ENCODE measurements at places on chromosomes 4 and X. TPM values are rescaled to one million over a fixed set of nuclear protein-coding genes. Genes with fewer than 3 reads are reported as not detected.

Gene TLR10
- not detected for total RNA-seq

Gene ZBTB33
- 6.0 TPM for total RNA-seq

Gene PDCL2
- not detected for total RNA-seq

Gene OTUD6A
- not detected for total RNA-seq

Gene GIMD1
- not detected for total RNA-seq

Gene GSX2
- total RNA-seq: not detected

Gene ITGB1BP2
- total RNA-seq: 111 TPM

DNA sequence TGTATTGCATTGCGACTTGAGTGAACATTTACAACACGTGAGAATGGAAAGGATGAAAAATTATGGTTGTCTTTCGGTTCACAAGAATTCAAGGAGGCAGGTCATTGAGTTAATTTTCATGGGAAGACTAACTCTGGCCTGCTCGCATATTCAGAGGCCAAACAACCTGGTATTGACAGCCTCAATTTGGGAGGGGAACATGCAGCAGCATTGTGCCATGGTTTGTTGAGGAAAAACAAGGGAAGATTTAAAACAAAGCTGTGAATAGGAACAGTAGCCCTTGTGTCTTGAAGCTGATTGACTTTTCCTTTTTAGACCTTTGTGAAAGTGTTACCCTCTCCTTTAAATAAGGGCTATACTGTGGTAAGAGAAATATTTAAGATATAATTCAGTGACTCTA lies 31.9 kb downstream of the FAT4 start:
- no peak for DNase-seq
- no peak overlapping the region for H3K4me3 ChIP-seq
- H3K36me3 ChIP-seq: no peaks in the 10 kb centered on the region
- no peaks in the 10 kb centered on the region for H3K27me3 ChIP-seq
- H3K27ac ChIP-seq: no peak overlapping the region
- H3K4me1 ChIP-seq: no peaks in the 10 kb centered on the region

GRCh38 chrX:17237146-17237545 lies 137.9 kb upstream of the NHS start:
- DNase-seq: no peak
- no peak overlapping the region for H3K4me3 ChIP-seq
- no peak overlapping the region for H3K27ac ChIP-seq
- H3K4me1 ChIP-seq: no peaks in the 10 kb centered on the region
- no peaks in the 10 kb centered on the region for H3K36me3 ChIP-seq

- H3K4me1 ChIP-seq: no peaks in the 10 kb centered on the region
- H3K4me3 ChIP-seq: no peak overlapping the region
- DNase-seq: no peak
- H3K27me3 ChIP-seq: no peaks in the 10 kb centered on the region
- no peaks in the 10 kb centered on the region for H3K36me3 ChIP-seq
These were observed 200.9 kb upstream of the FSTL5 start for GRCh38 chr4:162364651-162365050.

- H3K4me3 ChIP-seq: no peak overlapping the region
- no peaks in the 10 kb centered on the region for H3K4me1 ChIP-seq
- no peaks in the 10 kb centered on the region for H3K36me3 ChIP-seq
- no peak overlapping the region for H3K27ac ChIP-seq
- H3K27me3 ChIP-seq: no peaks in the 10 kb centered on the region
These were observed 23.6 kb upstream of the CDKL5 start for GRCh38 chrX:18401848-18402213.

GRCh38 chr4:146443525-146443924 lies 78.2 kb downstream of the SLC10A7 start:
- H3K27ac ChIP-seq: no peak overlapping the region
- H3K27me3 ChIP-seq: no peaks in the 10 kb centered on the region
- peaks cover 8% of the 10 kb centered on the region for H3K4me1 ChIP-seq
- H3K4me3 ChIP-seq: no peak overlapping the region

DNA sequence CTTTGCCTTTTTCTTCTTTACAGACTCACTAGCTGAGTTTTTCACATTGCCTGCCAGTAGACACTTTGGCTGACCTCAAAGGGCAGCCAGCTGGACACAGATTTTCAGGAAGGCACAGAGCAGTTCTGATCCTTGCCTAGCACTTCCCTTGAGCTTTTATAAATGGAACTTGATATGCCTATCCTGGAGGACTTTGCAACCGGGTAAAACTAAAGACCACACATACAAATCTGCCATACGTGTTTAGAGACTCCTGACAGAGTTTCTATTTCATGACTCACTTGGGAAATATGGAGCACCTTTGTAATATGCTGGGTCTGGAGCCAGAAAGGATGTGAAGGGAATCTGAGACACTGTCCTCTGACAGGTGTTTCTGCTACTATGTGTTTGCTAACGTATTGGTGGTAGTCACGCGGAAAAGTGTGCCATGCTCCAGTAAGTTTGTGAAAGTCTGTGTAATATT lies 56.7 kb upstream of the RASSF6 start:
- no peaks in the 10 kb centered on the region for H3K4me1 ChIP-seq
- H3K27me3 ChIP-seq: no peaks in the 10 kb centered on the region
- DNase-seq: no peak
- no peak overlapping the region for H3K27ac ChIP-seq
- H3K4me3 ChIP-seq: no peak overlapping the region

- H3K27ac ChIP-seq: no peak overlapping the region
- no peaks in the 10 kb centered on the region for H3K27me3 ChIP-seq
- no peak for DNase-seq
- H3K4me3 ChIP-seq: no peak overlapping the region
- peaks cover 10% of the 10 kb centered on the region for H3K36me3 ChIP-seq
- peaks cover 9% of the 10 kb centered on the region for H3K4me1 ChIP-seq
These were observed 183.7 kb downstream of the NSUN7 start for GRCh38 chr4:40933272-40934053.

DNA sequence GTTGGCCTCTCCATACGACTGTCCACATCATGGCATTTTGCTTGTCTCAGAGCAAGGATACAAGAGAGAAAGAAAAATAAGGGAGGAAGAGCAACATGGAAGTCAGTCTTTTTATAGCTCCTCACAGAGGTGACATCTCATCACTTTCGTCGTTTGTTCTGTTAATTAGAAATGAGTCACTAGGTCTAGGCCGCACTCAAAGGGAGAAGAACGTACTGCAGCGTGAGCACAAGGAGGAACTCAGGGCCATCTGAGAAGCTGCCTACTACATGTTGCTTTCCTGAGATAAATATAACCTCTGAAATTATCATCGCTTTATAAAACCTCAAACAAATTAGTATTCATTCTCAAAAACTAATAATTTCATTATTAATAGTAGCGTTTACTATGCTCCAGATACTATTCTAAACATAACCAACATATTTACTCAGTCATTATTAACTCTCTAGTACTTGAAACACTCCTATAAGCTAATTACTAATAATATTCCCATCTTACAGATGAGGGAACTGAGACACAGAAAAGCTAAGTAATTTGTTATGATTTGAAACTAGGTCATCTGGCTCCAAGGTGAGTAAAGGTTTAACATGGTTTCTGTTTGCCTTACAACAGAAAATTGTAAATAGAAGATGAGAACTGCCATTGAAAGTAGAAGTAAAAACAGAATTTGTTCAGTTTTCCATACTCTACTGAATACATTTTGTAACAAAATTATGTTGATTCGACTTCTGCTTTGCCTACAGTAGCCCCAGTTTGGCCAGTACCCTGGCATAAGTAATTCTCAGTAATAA lies 213.2 kb upstream of the UGT8 start:
- no peaks in the 10 kb centered on the region for H3K4me1 ChIP-seq
- H3K4me3 ChIP-seq: no peak overlapping the region
- no peak for DNase-seq
- H3K27ac ChIP-seq: no peak overlapping the region
- H3K27me3 ChIP-seq: peaks cover 4% of the 10 kb centered on the region

DNA sequence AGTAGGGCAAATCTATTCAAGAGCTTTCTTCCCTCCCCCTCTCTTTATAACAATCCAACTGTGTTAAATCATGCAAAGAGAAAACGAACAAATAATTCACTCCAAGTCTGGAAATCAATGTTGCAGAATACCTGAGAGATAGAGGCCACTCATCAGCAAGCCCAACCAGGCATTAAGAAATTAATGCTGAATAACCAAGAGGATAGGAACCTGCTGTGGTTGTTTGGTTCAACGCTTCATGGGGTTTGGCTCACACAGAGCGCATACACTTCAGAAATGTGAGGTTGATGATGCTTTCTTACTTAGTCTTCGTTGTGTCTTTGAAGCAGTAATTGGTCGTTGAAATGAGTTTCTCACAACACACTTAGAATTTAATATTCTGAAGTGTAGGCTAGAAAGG lies 1540.0 kb upstream of the PABPC4L start:
- DNase-seq: no peak
- no peaks in the 10 kb centered on the region for H3K36me3 ChIP-seq
- no peaks in the 10 kb centered on the region for H3K4me1 ChIP-seq
- H3K27ac ChIP-seq: no peak overlapping the region

GRCh38 chrX:152960115-152960514 lies 33.8 kb downstream of the PNMA5 start:
- no peak overlapping the region for H3K4me3 ChIP-seq
- H3K27ac ChIP-seq: no peak overlapping the region
- H3K27me3 ChIP-seq: no peaks in the 10 kb centered on the region
- H3K4me1 ChIP-seq: peaks cover 4% of the 10 kb centered on the region

Measured in left ventricle myocardium inferior (tissue), 1 donor.